ENCODE measurements at places on chromosomes 16 and 17.
A peak's percentile ranks its signal among the peaks of the same experiment; 100 is the strongest.

DNA sequence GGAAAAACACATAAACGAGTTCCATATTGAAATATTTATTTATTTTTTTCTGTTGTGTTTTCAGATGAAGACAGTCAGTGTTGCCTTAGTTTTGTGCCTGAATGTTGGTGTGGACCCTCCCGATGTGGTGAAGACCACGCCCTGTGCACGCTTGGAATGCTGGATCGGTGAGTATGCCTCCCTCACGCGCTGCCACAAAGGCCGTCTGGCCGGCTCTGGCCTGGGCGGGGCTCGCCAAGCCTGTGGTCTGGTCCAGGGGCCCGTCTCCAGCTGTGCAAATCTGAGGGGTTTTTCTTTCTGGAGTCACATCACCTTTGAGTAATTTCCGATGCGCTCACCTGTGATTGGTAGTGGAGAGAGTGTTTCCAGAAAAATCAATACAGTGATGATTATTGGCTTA, 81.0 kb downstream of the RPTOR start:
- DNase-seq = no peak

GRCh38 chr16:46853713-46854443, 22.9 kb upstream of the C16orf87 start:
- DNase-seq = peak; percentile 52

DNA sequence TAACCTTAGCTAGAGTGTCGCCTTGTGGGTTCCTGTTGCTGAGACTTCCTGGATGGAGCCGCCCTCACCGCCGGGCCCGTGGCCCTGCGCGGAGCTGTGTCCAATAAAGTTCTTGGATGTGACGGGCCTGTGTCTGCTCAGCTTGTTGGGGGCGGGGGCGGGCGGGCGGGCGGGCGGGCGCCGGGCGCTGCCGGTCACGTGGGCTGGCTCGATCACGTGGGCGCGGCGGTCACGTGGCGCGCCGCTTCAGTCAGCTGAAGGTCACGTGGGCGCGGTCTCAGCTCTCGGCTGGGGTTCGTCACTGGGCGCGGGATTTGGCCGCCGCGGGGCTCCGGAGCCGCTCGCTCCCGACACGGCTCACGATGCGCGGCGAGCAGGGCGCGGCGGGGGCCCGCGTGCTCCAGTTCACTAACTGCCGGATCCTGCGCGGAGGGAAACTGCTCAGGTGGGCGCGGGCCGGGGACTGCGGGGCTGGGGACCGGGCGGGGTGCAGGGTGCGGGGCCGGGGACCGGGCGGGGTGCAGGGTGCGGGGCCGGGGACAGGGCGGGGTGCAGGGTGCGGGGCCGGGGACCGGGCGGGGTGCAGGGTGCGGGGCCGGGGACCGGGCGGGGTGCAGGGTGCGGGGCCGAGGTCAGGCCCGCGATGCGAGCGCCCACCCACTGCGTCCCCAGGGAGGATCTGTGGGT, at the start of gene AMDHD2:
Gene AMDHD2 (plus strand): TSS at position 275 of the 687 bp plus-strand sequence. CDS start 88 bp downstream, at position 363.
- DNase-seq = peak; percentile 99

GRCh38 chr17:76527430-76528111, 9.9 kb downstream of the CYGB start:
- DNase-seq = no peak

DNA sequence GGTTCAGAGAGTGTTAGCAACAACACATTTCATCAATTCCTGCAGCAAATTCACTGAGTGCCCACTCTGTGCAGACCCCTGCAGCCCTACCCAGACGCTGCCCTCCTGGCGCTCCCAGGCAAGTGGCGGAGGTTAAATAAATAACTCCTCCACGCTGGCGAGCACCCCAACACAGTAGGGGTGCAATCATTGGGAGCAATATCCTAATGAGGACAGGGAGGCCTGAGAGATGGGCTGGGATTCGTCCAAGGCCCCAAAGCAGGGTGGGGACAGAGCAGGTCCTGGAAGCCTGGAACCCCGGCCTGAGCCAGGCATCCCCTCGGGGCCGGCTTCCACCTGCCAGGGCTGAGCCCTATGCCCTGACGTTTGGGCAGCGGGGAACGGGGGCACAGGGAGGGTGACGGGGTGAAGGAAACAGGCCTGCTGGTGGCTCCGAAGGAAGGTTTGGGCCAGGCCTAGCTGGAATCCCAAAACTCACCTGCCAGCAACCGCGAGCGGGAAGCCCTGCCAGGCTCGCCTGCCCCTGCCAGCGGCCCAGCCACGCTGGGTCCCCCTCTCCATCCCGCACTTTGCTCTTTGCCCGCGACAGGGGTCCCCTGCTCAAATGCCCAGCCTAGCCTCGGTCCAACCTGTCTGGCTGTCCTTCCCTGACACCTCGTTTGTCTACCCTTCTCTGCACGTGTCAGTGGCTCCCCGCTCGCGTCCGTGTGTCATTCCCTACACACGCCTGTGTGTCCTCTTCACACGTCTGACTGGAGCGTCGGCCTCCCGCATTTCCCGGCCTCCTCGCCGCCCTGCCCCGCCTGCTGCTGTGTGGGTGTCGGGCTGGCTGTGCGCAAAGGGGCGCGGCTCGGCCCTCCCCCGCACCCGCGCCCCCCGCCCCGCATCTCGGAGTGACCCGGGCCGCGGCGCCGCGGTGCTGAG, 721 bp upstream of the BEAN1 start:
- no peak for DNase-seq

- DNase-seq = no peak
Observed at GRCh38 chr17:2808367-2809335, 12.4 kb downstream of the RAP1GAP2 start.

DNA sequence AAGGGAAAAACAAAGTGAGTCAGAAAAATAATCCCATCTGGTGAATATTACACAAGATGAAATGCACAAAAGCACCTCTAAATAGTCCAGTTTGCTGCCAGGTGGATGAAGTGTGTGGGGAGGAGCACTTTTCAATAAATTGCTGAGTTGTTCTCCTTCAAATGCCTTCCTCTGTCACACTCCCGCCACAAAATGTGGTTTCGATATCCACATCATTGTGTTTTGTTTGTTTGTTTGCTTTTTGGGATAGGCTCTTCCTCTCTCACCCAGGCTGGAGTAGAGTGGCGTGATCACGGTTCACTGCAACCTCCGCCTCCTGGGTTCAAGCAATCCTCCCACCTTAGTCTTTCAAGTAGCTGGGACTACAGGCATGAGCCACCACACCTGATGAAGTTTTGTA, 24.6 kb upstream of the SHISA9 start:
- no peak for DNase-seq

DNA sequence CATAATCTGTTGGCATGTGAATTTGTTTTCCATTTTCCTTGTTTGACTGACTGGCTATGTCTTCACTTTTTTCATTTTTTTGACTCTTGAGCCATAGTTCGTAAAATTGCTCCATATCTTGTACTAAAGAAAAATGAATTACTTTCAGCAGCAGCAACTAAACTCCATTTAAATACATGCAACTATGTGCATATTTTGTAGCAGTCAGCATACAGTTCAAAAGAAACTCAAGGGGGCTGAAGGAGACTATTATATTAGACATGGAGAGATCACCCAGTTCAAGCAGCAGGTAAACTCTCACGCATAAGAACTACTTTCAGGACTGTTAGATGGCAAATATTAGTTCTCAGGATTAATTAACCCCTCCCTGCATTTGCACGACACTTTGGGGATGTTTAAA, 13.6 kb upstream of the TXNDC11 start:
- no peak for DNase-seq

DNA sequence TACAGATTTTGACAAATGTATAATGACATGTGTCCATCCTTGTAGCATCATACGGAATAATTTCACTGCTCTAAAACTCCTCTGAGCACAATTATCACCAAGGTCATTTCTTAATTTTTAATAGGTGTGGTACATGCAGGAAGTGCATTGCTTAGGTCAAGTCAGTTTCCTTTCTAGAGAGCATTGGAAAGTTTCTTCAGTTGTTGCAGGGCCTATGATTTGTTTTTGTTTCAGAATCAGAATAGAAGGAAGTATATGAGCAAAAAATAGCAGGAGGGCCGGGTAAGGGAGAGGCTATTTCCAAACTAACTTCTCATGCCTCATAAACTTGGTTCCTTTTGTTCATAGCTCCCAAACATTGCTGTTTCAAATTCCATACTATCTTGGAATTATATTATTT, 24.0 kb upstream of the SLFN5 start:
- DNase-seq = no peak

DNA sequence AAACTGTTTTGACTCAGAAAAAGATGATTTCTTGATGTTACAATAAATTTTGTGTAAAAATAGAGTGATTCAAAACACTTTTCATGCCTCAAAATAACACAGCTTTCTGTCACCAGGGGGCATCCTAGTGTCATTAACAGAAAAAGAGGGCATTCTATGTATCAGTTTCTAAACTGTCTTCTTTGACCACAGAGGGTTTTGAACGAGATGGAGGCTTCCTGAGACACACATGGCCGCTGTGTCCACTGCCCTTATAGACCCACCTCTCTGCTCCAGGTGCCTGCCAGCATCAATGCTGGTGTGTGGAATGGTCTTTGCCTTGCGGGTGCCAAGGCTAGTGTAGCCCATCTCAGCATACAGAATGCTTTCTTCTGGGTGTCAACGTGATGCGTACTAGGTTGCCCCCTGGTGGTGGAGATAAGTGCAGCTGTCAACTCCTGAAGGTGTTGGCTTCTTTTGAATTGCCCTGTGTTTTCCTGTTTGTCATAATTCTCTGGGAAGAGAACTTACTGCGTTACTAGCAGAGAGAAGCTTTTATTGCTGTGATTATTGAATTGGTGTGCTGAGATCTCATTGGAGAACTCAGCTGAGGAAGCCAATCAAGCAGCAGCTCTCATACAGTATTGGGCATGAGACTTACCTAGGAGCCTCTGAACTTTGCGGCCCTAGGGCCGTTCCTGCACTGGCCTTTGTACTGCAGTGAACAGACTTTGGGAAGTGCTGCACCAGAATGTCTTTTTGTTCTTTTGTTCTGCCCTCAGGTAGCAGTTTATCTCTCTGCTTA, 38.6 kb downstream of the USP10 start:
- DNase-seq = peak; percentile 50

- no peak for DNase-seq
Observed at GRCh38 chr16:66652661-66653360, 43.7 kb downstream of the CMTM4 start.

DNA sequence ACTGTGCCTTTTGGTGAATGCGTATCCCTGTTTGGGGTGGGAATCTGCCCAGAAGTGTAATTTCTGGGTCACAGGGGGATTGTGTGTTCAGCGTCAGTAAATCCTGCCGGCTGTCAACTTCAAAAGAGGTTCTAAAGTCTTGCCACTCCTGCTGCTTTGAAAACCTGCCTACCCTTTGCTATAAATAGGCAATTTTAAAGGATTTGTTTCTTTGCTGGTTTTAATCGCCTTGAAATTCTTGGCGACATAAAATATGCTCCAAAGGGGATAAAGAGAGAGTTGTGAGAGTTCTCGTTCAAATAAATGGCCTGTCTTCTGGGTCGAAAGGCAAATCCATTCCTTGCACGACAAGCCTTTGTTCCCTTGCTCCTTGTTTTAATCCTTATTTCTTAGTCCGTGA, 143.4 kb downstream of the IRF8 start:
- DNase-seq = no peak

GRCh38 chr17:1732833-1733321, 8.4 kb downstream of the WDR81 start:
- DNase-seq = no peak

- DNase-seq = no peak
Observed at GRCh38 chr17:22409160-22409751, 716.9 kb downstream of the KCNJ18 start.

GRCh38 chr16:81137754-81138153, 41.6 kb upstream of the GCSH start:
- DNase-seq = no peak

DNA sequence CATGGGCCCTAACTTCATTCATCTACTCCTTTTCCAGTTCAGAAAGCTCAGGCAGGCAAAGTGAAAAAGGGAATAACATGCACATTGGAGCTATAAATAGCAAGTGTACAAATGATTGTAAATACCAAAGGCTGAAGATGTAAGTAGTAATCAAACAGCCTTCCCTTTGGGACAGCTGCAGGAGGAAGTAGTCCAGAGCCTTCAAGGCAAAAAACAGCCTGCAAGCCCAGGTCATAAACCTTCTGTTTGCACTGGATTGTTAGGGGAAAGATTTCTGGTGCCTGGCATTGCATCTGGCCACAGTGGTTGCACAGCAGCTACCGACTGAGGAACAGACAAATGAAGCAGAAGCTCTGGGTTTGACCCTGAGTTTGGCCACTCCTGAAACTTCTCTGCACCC, 98.6 kb upstream of the PMFBP1 start:
- DNase-seq = no peak

- DNase-seq = peak; percentile 62
Observed at GRCh38 chr17:78645421-78646295, 68.5 kb upstream of the DNAH17 start.

- DNase-seq = no peak
Observed at GRCh38 chr17:19316761-19317358, 45.7 kb downstream of the B9D1 start.
